ENCODE measurements at places on chromosomes 2 and 18.

DNA sequence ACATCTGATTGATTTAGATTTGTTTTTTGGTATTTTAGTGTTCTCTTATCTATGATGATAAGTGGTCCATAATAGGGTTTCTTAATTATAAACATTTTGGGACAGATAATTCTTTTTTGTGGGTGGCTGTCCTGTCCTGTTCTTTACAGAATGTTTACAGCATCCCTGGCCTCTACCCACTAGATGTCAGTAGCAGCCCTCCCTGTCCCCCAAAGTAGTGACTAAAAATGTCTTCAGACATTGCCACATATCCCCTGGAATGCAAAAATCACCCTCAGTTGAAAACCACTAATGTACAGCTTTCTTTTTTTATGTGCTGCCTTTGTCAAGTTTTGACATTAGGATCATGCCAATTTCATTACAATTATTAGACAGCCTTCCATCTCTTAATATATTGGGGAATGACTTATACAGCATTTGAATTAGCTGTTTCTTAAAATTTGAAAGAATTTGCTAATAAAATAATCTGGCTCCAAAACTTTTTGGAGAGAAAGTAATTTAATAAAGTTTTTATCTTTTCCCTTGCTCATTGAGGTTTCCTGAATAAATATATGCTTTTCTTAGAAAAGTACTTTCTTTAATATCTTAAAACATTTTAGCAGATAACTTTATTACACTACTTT, 19.5 kb downstream of the WIPF1 start:
- DNase-seq = no peak

GRCh38 chr2:11339508-11340083, 4.8 kb downstream of the ROCK2 start:
- DNase-seq = no peak

GRCh38 chr18:6132751-6133368, 237.5 kb upstream of the TMEM200C start:
- no peak for DNase-seq

DNA sequence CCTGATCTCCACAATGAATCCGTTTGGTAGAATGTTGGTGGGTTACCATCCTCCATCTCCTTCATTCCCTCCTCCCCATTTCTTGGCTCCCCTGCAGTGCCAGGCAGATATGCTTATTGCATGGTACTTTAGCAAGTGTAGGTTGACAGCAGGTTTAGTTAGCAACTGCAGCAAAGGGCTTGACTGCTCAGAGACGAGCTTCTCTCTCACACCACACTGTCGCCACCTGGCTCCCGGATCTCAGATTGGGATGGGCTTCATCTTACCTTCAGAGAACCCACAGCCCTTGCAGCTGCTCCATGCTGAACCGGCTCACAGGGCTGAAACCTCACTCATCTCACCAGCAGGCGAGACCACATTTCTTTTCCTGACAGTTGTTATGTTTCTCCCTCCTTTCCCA, 88.8 kb downstream of the VWA3B start:
- DNase-seq = no peak

DNA sequence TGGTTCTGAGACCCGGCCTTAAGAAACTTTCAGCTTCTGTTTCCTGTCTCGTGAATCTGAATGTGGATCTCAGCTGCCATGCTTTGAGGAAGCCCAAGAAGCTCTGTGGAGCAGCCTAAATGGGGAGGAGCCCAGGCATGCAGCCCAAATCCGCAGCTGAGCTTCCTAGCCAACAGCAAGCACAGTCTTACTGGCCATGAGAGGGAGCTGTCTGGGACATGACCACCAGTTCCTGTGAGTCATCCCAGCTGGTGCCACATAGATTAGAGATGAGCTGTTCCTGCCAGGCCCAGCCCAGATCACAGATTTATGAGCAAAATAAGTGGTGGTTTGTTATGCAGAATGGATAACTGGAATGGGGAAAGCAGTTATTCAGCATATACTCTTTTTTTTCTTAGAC, 224.4 kb upstream of the APCDD1 start:
- DNase-seq = no peak

- no peak for DNase-seq
Measured at GRCh38 chr2:16251511-16252225, 311.3 kb downstream of the MYCN start.

DNA sequence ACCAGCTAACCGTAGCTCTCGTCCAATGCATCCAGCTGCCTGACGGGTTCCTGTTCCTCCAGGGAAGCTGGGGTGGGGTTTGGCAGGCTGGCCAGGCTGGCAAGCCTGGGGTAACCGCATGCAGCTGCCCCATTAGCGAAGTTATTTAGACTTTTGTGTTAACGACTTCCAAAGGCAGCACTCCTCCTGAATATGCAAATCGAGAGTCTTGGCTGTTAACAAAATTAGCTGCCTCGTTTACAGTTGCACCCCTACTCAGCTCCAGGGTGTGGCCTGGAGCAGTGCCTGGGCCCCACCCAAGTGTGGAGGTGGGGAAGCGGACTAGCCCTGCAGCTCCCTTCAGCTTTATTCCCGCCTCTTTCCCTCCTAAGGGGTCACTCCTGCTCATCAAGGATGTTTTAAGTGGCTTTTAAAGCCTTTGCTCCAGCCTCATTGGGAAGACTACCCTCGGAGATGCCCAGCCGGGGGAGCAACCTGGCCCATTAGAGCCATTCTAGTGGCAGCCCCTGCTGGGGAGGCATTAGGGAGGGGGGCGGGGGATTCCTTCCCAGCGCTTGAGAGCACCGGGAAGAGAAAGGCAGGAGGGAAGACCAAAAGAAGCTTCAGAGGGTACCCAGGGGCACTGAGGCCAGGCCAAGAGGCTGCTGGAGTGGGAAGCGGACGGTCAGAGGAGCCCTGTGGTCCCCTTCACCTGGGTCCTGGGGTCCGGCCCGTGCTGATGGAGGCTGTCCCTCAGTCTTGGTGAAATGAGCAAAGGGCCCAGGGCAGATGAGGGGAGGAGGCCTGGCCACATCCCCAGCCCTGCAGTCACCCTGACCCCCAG, 204.1 kb downstream of the CELF4 start:
- no peak for DNase-seq

GRCh38 chr18:43992741-43993140, 687.9 kb upstream of the SETBP1 start:
- no peak for DNase-seq

DNA sequence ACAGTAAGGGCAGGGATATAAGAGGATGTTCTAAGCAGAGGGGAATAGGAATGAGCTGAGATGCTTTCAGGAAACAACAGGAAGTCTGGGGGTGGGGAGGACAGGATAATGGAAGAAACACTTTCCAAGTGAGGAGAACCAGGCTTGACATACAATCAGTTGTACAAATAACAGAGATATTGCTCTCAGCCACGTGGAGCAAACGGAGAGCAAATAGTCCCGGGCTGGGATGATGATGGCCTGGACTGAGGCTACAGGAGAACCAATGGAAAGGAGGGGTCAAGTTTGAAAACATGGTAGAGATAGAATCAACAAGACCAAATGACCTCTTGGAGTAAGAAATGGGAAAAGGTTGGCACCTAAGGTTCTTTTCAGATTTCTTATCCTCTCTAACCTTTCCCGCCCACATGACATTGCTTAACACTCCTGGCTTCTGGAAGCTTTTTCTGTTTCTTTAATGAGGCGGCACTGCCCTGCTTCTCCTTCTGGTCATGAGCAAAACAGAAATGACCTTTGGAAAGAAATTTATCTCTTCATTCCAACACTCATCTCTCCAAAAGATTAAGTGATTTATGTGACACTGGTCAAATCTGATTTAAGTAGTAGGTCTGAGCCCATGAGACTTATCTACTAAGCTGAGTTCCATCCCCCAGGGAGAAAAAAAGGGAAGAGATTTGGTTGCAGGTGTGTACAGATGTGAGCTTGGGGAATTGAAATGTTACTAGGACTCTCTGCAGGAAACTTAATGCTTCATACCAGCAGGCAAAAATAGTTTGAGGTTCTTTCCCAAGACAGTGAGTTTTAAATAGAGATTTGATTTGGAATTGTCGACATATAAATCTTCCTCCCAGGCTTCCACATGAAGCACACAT, 442.9 kb upstream of the HNRNPA3 start:
- no peak for DNase-seq

- DNase-seq = no peak
Measured at GRCh38 chr2:239214725-239215124, 186.1 kb downstream of the HDAC4 start.

GRCh38 chr2:227183657-227184367, 19.4 kb downstream of the COL4A3 start:
- no peak for DNase-seq

- no peak for DNase-seq
Measured at GRCh38 chr2:109384308-109385271, 229.2 kb downstream of the SEPTIN10 start.

- DNase-seq = no peak
Measured at GRCh38 chr18:59202258-59202820, 17.6 kb upstream of the GRP start.

GRCh38 chr18:49678440-49678839, 116.6 kb downstream of the LIPG start:
- DNase-seq = no peak

DNA sequence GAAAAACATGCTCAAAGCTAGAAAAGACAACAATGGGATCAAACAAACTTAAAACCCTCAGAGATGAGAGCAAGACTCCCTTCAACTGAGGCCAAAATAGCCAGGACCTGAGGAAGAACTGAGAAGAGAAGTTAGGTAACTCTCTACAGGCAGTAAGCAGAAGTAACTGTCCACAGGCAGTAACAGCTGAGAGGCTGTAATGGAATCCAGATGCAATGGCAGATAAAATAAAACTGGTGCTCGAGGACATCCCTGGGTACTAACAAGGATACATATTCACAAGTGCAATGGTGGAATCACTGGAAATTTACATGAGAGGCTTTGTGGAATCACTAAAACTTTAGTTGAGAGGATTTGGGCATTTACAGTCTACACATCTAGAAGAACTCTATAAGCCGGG, 30.4 kb upstream of the C2orf66 start:
- DNase-seq = no peak

DNA sequence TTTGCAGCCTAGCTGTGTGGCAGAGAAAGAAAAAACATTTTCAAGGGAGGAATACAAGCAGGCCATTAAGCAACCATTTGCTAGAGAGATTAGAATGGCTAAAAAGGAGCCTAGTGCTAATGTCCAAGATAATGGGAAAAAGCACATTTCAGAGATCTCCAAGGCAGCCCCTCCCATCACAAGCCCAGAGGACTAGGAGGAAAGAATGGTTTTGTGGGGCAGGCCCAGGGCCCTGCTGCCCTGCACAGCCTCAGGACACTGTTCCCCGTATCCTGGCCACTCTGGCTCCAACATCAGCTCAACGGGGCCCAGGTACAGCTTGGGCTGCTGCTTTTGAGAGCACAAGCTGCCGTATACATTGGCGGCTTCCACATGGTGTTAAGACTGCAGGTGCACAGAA, 16.5 kb upstream of the GBX2 start:
- no peak for DNase-seq

- peak; percentile 73 for DNase-seq
Measured at GRCh38 chr2:216083464-216084281, 2.0 kb downstream of the TMEM169 start.

DNA sequence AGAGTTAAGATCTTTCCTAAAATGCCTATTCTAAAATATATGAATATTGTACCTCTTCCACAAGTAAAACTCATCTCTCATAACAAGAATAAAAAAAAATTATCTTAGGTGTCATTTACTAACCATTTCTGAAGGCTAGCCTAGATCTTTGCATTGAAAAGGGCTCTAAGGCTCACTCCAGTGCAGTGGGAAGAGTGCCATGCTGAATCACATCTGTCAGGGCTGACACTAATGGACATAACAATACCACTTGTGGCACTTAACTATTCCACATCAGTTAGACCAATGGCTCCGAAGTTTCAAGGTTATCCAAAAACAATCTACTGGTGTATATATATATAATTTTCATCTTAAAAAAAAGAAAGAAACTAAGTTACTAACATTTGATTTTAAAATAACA, 130.2 kb downstream of the EXOC6B start:
- DNase-seq = no peak

DNA sequence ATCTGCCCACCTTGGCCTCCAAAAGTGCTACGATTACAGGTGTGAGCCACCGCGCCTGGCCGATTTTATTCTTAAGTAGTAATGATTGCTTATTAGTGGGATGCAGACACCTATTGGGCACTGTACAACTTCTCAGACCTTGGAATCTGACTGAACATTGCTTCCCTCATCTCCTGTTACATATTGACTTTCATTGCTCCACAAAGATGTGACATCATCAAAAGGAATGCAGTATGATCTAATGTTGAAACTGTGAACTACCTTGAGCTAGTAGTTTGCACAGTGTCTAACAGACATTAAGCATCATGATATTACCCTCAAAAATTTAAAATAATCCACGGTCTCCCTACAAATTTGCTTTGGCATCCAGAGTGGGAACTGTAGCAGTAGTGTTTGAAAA, 109.8 kb upstream of the SIX2 start:
- DNase-seq = no peak

GRCh38 chr2:109531896-109532727, 81.7 kb downstream of the SEPTIN10 start:
- DNase-seq = no peak

DNA sequence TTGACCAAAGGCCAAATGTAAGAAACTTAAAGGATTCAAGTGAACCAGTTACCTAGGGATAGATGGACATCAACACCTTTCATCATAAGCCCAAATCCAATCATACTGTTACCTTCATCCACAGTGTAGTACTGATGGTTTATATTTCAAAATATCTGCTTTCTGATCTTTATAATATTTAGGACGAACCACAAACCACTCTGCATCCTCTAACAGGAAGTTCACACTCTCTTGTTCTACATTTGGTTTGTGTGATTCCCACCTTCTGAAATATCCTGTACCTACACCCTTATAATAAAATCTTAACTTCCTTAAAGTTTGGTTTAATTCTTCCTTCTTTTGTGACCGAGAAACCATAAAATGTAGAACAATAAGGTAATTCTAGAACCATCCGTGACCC, 535.7 kb upstream of the CHAC2 start:
- DNase-seq = no peak

DNA sequence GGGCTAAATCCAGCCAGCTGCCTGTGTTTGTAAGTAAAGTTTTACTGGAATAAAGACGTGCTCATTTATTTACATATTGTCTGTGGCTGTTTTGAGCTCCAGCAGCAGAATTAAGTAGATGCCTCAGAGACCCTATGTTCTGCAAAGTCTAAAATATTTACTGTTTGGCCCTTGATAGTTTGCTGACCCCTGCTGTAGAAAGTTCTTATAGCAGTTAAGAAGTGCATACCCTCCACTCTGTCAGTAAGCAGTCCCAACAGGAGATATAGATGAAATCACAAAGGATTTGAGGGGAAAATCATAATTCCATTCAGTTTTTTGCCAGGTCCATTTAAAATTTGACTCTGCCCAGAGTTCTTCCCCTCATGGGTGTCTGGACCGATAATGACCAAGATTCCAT, 50.1 kb upstream of the ITM2C start:
- DNase-seq = no peak

DNA sequence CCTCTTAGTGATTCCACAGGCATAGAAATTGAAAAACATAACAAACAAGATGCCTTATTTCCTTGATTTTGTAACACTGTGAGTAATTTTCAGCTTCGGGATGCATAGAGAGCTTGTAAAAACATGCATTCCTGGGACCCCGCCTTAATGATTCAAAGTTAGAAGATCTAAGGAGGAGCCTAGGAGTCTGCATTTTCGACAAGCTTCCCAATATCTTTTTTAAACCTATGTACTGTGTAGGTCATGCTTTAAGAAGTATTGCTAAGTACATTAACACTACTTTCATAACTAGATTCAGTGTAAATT, 109.8 kb upstream of the ZNF516 start:
- no peak for DNase-seq

- no peak for DNase-seq
Measured at GRCh38 chr2:168149150-168149974, 98.0 kb downstream of the STK39 start.

- no peak for DNase-seq
Measured at GRCh38 chr2:182866461-182867406, at the start of gene FRZB. Gene FRZB (minus strand): TSS chr2:182866637. CDS start chr2:182866552, 85 bp downstream.

- no peak for DNase-seq
Measured at GRCh38 chr2:17733599-17733998, 20.0 kb downstream of the SMC6 start.

All from SHP77 (cell line).